ENCODE measurements at places on chromosomes 1 and 21.
A peak's percentile ranks its signal among the peaks of the same experiment; 100 is the strongest.

DNA sequence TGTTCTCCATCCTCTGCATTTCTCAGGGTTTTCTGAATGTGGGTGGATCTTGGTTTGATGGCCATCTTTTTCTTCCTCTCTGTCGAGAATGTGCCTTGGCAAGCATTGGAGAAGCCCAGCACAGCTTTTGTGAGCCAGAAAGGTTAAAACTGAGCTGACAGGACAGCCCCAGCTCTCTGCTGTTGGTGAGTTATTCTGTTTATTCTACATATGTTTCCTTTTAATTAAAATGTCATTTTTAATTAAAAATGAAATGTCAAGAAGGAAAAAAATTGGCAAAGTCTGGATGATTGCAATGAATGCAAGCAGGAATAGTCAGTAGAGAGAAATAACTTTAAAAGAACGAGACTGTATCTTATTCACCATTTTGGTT lies 325.8 kb downstream of the PTBP2 start:
- DNase-seq, result no peak

GRCh38 chr1:228751360-228752098 lies 16.2 kb downstream of the RHOU start:
- no peak for DNase-seq

GRCh38 chr1:184354719-184355118 lies 32.1 kb upstream of the C1orf21 start:
- DNase-seq, result no peak

- no peak for DNase-seq
Measured at GRCh38 chr1:238898856-238899255, 487.5 kb upstream of the CHRM3 start.

- no peak for DNase-seq
Measured at GRCh38 chr1:14815175-14815877, 216.8 kb downstream of the KAZN start.

DNA sequence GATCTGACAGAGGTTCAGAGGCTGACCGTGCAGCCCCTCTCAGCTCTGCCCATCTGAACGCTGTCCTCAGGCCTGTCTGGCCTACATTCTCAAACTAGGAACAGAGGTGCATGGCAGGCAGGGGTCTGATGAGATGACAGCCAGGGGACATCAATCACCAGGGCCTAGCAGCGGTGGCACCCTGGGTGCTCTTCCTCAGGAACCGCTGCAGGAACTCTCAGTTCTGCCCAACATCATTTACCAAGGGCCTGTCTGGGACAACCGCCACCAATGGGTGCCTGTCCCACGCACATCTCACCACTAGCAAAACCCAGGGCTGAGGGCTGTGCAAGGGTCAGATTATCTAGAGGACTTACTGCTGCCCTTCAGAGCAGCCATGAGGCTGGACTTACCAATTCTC lies 245.7 kb downstream of the TOMM20 start:
- no peak for DNase-seq

DNA sequence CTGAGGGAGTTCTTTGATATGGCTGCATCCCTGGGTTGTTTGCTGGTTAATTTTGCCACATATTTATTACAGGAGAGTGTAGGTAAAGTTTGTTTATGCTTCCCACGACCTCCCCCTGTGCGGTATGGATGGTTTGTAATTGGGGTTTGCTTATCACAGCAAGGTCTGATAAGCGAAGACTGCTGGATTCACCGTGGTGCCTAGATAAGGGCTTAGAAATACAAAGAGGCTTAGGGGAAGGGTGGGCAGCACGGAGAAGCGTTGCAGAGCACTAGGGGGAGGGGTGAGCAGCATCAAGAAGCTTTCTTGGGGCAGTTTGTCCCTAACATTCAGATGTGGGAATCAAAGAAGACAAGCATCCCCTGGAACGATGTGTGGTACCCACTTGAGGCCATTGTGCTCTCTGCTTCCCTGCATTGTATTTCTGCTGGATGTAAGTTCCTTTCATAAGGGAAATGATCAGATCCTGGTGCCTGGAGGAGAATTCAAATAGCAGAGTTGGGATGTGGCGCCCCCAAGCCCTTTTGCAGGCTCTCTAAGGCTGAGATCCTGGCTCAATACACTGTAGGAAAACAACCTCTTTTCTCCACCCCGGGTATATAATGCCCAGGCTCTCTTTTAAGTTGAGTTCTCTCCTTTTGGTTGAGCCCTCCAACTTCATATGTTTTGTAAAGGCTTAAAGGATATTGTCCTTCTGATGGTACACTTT lies 598.1 kb upstream of the ADGRL4 start:
- no peak for DNase-seq

GRCh38 chr1:169779970-169780369 lies 14.7 kb downstream of the METTL18 start:
- no peak for DNase-seq

- DNase-seq, result no peak
Measured at GRCh38 chr21:41874611-41875010, 4.5 kb downstream of the PRDM15 start.

DNA sequence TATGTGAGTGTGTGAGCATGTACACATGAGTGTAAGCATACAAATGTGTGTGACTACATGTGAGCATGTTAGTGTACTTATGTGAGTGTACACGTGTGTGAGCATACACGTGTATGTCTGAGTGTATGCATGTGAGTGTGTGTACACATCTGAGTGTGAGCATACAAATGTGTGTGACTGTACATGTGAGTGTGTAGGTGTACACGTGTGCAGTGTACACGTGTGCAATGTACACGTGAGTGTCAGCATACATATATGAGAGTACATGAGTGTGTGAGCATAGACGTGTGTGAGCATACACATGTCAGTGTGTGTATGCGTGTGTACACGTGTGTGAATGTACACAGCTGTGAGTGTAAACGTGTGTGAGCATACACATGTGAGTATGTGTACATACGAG lies 170.6 kb downstream of the HUNK start:
- no peak for DNase-seq

- peak; percentile 51 for DNase-seq
Measured at GRCh38 chr1:115706587-115707425, 61.7 kb downstream of the CASQ2 start.

DNA sequence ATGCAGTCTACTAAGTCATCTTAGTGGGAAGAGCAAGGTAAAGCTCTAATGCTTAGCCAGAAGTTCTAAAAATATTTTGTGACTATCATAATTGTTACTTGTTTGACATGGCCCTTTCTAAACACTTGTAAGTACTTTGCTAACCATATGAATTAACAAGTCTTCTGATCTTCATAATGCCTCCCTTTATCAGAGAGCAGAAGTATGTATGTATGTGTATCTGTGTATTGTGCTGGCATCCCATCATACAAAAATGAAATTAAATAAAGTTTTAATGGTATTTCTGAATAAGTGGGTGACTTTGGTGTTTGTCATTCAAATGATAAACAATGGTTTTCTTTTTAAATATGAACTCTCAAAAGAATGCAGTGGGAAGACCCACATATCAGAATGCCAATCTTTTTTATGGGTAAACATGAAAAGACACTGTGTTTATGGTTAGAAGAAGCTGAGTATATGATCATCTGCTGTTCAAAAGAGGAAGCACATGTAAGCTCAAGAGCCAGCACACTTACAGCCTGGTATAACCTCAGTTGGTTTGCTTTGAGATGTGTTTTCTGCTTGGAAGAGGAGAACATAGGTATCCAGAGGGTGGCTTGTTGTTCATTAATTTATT lies 159.6 kb downstream of the CLEC20A start:
- DNase-seq, result no peak

GRCh38 chr1:45116340-45116739 lies 90.1 kb downstream of the ZSWIM5 start:
- no peak for DNase-seq

DNA sequence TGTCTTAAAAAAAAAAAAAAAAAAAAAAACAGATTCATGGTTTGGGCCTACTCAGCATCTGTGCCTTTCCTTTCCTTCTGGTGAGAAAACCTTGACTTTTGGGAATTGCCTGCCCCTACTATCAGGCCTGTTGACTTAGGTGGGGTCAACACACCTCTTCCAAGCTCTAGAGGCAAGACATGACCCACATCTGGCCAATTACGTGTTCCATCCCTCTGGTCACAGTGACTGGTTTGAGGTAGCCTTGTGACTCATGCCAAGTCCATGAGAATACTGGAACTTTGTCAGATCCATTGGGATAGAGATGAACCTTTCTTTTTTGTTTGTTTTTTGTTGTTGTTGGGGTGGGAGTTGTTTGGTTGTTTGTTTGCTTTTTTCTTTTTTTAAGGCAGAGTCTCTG lies 37.3 kb upstream of the KHDRBS1 start:
- DNase-seq, result no peak

- no peak for DNase-seq
Measured at GRCh38 chr1:100627936-100628335, 90.0 kb downstream of the GPR88 start.

- no peak for DNase-seq
Measured at GRCh38 chr1:239250353-239251035, 135.9 kb upstream of the CHRM3 start.

DNA sequence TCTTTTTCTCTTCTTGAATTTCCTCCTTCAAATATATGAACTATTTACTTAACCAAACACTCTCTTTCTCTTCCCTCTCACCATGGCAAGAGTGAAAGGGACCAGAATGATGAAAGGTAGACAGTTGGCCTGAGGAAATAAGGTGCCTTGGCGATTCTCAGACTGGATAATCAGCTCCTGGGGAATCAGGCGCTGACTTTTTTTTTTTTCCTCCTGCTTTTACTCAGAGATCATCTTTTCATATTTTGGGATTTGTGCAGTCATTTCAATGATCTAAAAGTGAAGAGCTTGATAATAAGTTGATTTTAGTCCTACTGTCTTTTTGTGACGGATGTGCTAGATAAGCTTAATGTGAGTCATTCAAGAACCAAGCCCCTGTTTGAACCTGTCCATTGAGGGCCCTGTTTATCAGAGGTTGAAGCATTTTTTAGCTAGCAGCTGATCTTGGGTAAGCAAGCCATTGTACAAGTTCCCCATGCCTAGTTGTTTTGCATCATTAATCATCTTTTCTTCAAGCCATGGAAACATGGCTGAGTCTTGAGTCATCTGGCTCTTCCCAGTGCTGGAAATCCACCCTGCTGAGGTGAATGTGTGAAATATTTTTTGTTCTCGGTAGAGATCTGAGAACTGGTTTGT lies 40.8 kb downstream of the ITSN1 start:
- DNase-seq, result no peak

DNA sequence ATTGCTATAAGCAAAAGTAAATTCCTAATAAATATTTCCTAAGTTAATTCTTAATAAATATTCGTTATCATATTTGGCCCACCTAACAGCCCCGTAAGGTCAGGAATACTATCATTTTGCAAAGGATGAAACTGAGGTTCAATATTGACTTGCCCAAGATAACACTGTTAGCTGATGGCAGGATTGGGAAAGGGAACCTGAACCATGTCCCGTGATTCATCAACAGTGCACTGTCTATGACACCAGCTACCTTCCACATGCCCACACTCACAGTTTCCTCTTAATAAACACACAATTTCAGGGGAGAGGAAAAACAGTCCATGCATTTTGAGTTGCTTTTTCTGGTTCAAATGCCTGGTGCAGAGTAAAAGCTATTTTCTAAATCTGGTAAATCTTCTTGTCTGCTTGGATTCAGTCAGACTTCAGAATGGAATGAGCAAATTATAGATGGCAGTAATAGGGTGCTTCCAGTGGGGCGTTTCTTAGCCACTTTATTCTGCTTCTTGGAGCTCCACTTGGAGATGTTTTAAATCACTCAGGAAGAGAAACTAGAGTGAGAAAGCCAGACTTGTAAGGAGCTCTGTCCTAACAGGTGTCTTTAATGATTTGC lies 354.6 kb downstream of the PDE4B start:
- no peak for DNase-seq

DNA sequence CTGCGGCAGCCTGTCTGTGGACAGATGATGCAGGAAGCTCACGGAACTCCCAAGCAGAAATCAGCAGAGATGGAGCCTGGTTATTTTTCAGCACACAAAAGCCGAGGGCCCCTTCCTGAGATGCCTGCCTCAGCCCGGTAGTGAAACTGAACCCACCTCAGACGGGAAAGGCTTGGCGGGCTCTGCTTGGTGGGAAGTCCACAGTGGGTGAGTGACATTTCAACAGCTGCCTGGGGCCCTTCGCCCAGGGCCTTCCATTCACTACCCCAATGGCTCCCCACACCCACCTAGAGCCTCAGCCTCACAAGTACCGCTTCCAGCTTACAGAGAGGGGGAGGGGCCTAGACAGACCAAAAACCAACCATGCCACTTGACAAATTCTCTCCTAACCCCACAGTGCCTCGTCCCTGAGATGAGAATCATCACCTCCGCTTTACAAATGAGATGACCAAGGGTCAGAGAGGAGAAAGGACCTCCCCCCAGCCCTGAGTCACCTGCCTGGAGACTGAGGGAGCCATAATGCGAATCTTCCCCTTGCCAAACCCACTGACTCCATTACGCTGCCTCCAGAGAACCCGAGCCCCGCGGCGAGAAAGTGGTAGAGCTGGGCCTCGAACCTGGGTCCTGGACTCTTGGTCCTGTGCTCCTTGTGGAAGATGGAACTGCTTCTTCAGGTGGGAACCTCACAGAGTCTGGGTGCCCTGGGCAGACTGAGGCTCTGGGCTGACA lies 3.4 kb upstream of the ECE1 start:
- DNase-seq, result peak; percentile 55

DNA sequence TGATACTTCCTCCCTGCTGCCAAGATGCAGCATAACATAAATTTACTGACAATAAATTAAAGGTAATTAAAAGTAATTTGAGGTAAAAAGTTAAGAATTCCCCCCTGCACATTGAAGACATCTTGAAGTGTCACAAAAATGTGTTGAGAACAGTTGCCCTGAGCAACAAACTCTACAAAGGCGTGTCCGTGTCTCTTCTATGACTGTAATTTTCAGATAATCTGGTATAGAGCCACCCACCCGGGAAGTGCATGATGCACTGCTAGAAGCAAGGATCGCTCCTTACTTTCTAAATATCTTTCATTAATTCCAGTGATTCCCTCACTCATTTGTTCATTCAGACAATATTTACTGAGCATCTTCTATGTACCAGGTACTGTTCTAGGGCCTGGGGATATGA lies 11.0 kb upstream of the CASQ1 start:
- no peak for DNase-seq

GRCh38 chr21:15809818-15810217 lies 80.0 kb downstream of the USP25 start:
- no peak for DNase-seq

- DNase-seq, result no peak
Measured at GRCh38 chr21:19198801-19199200, 795.2 kb upstream of the TMPRSS15 start.

GRCh38 chr1:24683713-24684162 lies 40.6 kb downstream of the SRRM1 start:
- no peak for DNase-seq

GRCh38 chr1:233463333-233463732 lies 135.8 kb downstream of the MAP3K21 start:
- DNase-seq, result no peak

- DNase-seq, result no peak
Measured at GRCh38 chr1:169723763-169724162, 10.1 kb downstream of the SELE start.

- no peak for DNase-seq
Measured at GRCh38 chr1:230916587-230917283, 48.4 kb upstream of the C1orf198 start.

- DNase-seq, result no peak
Measured at GRCh38 chr21:25501462-25501861, 105.8 kb downstream of the MRPL39 start.
